Kidney epithelial cell (primary cell): ENCODE measurements at places on chromosomes 3 and 15.

DNA sequence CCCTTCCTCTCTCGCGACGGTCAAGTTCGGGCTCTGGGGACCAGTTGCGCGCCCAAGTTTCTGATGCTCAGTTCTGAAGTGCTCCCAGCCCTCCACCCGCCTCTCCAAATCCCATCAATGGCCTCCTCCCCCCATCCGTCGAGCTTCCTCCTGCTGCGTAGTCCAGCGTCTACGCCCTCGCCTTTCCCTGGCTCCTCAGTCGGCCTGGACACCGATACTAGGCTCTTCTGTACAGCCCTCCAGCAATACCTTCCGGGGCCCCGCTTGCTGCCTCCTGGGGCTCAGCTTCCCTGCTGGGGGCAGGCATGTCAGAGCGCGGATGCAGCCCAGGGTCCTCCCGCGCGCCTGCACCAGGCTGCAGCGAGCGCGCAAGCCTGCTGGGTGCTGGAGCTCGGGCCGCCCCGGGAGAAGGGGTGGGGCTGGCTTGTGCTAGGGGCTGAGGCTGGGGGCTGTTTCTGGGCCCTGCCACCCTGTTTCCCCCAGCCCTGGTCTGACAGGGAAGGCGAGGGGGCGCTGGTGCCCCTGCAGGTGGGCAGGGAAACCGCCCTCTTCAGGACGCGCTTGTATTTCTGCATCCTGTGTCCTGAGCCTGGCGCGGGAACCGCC, 353.3 kb upstream of the SUCLG2 start:
- no peak for DNase-seq

GRCh38 chr15:88401996-88402656, 65.1 kb downstream of the MRPL46 start:
- DNase-seq: no peak

- DNase-seq: peak; percentile 56
Measured at GRCh38 chr15:38531509-38531908, 33.1 kb downstream of the RASGRP1 start.

DNA sequence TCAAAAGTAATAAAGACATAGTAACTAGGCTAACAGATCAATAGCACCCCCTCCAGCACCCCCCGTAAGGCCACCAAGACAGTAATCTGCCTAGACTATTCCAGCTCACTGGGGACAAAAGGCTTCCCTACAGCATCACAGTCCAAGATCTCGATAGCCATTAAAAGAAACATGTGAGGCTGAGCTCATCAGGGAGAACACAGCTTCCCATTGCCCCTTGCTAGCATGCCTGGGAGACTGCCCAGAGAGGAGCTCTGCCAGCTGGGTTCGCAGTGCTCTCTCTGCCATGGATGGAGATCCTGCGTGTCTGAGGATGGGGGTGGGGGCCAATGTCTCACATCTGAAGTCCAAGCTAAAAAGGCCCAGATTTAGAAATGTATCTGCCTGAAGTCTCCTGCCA, 17.8 kb downstream of the LRIG1 start:
- no peak for DNase-seq

- DNase-seq: peak; percentile 25
Measured at GRCh38 chr3:10758304-10759037, 57.6 kb upstream of the SLC6A11 start.

DNA sequence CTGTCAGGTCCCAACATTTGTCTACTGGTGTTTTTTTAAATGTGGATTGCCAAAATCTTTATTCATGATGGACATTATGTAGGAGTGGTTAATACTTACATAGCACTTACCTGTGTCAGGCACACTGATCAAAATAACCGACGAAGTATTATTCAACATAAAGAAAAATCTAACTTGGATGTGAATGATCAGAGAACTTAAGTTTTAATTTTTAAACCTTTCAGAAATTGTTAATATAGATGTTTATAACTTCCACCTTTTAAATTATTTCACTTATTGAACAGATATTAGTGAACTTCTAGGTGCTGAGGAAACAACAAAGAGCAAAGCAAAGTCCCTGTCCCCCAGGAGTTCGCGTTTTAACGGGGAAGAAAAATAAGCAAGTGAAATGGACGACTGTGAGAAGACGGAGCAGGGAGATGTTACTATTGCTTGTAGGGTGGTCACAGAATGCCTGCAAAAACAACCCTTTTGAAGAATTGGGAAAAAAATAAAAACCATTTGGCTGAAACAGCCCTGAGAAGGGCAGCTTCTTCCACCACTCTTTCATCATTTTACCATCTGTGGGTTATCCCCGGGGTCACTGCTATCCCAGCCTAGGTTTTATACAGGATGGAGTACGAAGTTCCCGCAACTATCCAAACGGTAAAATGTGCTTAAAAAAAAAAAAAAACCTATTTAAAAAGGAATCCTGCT, 915 bp upstream of the APH1B start:
- no peak for DNase-seq

DNA sequence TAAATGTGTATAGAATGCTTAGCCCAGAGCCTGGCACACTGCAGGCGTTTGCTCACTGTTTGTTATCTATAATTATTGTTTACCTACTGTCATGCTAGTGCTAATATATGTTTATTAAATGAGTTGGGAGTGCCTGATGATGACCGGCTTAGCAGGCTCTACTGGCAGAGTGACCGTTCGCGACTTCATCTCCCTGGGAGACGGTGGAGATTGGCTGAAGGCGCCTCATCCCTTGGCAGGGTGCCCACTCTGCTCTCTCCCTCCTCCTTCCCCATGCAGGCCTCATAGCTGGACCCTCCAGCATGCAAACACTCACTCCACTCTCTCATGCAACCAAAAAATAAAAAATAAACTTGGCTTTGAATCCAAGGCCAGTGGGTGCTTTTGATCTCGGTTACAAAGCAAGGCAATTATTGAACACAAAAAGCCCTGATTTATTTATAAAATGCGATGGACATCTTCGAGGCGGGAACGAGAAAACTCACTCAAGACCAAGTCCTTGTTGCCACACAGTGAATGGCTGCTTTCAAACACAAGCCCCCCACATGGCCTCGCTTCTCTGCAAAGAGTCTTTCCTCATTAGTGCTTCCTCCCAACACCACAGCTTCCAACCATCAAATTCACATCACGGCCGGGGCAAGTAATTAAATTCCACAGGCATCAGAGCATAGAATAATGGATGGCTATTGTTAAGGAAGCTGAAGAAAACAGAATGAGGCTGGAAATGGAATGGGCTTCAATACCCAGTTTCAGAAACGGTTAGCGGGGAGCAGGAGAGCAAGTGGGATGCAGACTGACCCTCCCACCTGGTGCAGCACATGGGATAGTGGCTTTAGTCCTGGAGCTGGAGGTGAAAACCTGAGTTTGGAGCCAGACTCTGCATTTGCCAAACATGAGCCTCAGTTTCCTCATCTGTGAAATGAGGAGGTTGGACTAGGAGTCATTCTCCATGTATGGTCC, 135.7 kb upstream of the RAD18 start:
- no peak for DNase-seq

- no peak for DNase-seq
Measured at GRCh38 chr3:169363318-169364265, 299.9 kb downstream of the MECOM start.

DNA sequence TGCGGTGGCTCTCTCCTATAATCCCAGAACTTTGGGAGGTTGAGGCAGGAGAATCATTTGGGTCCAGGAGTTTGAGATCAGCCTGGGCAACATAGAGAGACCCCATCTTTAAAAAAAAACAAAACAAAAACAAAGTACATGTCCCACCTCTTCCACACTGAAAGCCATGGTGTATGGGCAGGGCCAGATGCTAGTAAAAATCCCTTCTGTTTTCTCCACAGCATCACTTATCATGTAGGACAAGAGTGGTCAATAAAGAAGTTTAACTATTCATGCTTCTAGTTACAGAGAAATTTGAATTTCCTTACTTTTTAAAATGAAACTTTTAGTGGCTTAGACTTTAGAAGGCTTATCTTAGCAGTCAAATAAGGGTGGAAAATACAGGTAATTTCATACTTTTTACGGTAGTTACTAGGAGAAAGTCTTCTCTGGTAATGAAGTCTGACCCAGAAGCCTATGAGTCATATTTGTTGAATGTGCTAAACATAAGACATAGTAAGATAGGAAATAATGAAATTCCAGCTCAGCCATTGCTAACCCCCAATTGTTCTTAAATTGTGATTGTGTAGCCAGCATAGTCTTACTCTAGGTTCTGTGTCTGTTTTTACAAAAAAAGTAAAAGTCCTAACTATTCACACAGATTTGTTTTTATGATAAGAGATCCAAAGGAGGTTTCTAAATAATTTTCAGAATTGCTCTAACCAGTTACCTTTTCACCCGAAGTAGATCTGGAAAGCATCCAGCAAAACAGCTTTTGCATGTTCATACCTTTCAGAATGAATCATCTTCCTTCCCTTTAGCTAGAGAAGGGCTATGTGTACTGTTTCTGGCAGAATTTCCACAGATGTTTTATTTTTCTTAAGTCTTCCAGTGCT, 16.4 kb upstream of the ZNF609 start:
- peak; percentile 51 for DNase-seq

- no peak for DNase-seq
Measured at GRCh38 chr3:192881159-192881786, 36.4 kb downstream of the MB21D2 start.

DNA sequence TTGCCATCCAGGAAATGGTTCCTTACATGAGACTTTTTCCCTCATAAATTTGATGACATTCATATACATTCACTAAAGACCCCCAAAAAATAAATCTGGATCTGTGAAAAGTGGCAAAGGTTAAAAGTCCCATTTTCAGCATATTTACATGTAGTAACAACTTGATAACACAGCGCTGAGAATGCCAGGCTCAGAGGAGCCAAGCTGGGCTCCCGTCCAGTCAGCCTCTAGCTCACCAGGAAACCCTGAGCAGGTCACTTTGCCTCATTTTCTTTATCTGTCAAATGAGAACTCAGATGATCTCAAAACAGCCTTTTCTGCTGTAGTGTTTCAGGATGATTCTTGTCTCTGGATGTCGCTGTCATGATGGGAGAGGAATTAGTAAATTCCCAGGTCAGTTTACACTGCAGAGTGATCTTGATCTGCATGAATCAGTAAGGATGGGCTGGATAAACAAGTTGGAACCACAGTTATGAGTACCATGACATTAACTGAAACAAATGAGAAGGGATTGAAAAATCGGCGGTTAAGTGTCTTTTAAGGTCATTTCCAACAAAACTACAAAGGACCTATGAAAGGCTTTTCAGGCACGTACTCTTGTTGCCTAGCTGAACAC, 82.8 kb downstream of the PPARG start:
- DNase-seq: no peak

- no peak for DNase-seq
Measured at GRCh38 chr3:169475978-169476698, 187.4 kb downstream of the MECOM start.

DNA sequence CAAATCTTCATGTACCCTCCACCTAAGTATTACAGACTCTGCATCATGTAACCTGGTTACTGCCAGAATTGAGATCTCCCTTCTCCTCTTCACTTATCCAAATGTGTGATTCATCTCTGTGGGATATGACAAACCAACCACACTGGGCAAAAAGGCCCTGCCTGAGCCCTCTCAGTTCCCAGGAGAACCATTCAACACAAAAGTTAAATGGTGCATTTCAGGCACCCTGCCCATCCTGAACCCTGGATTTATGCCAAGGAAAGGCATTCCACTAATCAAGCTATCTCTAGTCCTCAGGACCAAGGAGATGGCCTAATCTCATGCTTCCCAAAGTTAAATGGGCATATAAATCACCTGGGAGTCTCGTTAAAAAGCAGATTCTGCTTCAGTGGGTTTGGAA, 108.5 kb downstream of the TNIK start:
- DNase-seq: peak; percentile 86

DNA sequence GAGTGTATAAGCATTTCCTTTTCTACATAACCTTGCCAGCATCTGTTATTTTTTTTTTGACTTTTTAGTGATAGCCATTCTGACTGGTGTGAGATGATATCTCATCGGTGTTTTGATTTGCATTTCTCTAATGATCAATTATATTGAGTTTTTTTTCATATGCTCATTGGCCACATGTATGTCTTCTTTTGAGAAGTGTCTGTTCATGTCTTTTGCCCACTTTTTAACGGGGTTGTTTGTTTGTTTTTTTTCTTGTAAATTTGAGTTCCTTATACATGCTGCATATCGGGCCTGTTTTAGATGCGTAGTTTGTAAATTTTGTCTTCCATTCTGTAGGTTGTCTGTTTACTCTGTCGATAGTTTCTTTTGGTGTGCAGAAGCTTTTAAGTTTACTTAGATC, 89.2 kb downstream of the LEKR1 start:
- no peak for DNase-seq

GRCh38 chr3:195348426-195349115, 77.6 kb upstream of the XXYLT1 start:
- DNase-seq: no peak

DNA sequence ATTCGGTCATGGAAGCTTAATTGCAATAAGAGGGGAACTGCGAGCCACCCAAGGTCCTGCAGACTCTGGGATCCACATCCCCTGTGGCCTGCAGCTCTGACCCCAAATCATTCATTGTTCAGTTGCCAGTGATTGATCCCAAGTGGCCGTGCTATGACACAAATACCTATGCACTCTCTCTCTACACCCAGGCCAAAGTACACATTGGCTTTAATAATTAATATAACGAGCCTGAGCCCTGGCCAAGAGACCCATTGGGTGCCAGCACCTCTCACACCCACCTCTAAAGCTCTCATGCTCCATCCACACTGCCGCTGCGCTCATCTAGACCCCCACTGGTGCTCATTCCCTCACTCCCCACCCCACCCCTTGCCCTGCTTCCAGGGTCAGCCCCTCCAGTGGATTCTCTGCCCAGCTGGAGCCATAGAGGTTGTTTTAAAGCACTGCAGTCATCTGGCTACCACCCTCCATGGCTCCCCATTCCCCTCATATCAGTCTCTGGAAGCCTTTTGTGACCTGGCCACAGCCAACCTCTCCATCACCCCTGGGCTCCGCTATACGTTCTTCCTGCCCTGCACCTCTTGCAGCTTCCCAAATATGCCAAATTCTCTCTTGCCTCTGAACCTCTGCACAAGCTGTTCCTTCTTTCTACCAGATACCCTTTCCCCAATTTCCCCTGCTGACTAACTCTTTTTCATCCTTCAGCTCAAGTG, 37.7 kb upstream of the SLC6A6 start:
- DNase-seq: no peak

DNA sequence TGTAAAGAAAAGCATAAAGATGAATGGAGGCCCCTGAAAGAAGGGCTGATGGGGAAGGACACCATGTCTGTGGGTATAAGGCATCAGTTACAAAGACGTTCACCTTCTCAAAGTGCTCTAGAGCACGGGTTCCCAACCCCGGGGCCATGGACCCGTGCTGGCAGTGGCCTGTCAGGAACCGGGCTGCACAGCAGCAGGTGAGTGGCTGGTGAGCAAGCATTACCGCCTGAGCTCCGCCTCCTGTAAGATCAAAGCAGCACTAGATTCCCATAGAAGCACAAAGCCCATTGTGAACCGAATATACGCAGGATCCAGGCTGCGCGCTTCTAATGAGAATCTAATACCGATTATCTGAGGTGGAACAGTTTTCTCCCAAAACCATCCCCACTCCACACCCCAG, 25.7 kb downstream of the MYO1E start:
- no peak for DNase-seq
